Muscle of leg (tissue), 16 donors: ENCODE measurements at places on chromosomes 2 and 18. TPM values are rescaled to one million over a fixed set of nuclear protein-coding genes. Genes with fewer than 3 reads are reported as not detected.

- no peaks in the 10 kb centered on the region for H3K27me3 ChIP-seq
- no peak for DNase-seq
- H3K4me1 ChIP-seq, result peaks cover 13% of the 10 kb centered on the region
- H3K27ac ChIP-seq, result no peak overlapping the region
These were observed 180.7 kb downstream of the NCK2 start for GRCh38 chr2:105925390-105925789.

GRCh38 chr2:29017716-29018435, 36.8 kb downstream of the TOGARAM2 start:
- H3K27ac ChIP-seq, result no peak overlapping the region
- no peaks in the 10 kb centered on the region for H3K27me3 ChIP-seq
- peaks cover 47% of the 10 kb centered on the region for H3K4me1 ChIP-seq
- no peak for DNase-seq
- H3K4me3 ChIP-seq, result no peak overlapping the region

DNA sequence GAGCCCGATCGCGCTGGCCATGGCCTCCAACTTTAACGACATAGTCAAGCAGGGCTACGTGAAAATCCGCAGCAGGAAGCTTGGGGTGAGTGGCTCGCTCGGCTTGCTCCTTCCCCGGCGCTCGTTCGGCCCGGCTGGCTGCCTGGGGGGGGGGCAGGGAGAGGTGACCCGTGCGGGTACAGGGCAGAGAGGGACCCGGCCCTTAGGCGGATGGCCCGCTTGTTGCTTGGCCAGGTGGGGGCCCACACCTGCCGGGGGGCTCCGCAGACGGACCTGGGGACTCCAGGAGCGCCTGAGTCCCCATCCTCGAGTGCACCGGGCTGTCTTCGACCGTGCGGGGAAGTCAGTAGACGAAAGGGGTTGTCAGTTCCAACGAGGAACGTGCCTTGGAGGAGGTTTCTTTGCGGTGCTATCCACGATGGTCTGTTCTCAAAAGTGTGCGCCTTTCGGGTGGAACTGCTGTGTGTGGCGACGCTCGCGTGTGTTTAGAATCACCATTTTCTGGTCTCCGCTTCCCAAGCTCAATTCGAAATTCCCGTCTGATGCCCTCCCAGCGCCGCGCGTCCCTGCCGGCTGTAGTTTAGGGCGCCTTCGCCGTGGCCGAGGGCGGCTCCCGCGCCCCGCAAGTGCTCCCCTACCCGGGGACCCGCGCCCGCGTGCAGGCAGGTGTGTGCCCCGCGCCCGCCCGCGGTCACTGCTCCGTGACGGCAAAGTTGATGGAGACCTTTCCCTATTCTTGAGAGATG, 711 bp downstream of the DOK6 start:
- H3K36me3 ChIP-seq, result no peaks in the 10 kb centered on the region
- H3K27me3 ChIP-seq, result peaks cover 20% of the 10 kb centered on the region
- H3K4me3 ChIP-seq, result peak overlapping the region; percentile 70
- H3K4me1 ChIP-seq, result peaks cover 14% of the 10 kb centered on the region
- peak; percentile 45 for DNase-seq
- peak overlapping the region; percentile 56 for H3K27ac ChIP-seq

DNA sequence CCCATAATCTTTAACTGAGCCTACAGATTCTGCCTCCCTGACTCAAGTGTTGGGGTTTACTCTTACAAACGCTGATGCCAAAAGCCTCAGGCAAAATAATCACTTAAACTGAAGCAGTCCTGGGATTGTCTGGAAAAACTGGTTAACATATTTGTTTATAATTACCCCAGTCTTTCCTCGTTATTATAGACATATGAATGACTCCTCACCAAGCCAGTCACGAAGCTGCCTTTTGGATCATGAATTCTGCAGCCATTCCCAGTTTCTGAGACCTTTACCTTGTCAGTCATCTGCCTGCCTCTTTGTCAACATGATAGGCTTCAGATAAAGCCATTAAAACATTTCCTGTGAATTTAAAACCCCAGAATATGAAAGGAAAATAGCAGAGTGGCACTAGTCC, 46.4 kb downstream of the MREG start:
- no peak overlapping the region for H3K27ac ChIP-seq
- no peak for DNase-seq
- peaks cover 3% of the 10 kb centered on the region for H3K4me1 ChIP-seq
- H3K36me3 ChIP-seq, result no peaks in the 10 kb centered on the region
- no peak overlapping the region for H3K4me3 ChIP-seq
- H3K27me3 ChIP-seq, result no peaks in the 10 kb centered on the region

- no peaks in the 10 kb centered on the region for H3K36me3 ChIP-seq
- no peaks in the 10 kb centered on the region for H3K4me1 ChIP-seq
- H3K27ac ChIP-seq, result no peak overlapping the region
- DNase-seq, result no peak
- no peak overlapping the region for H3K4me3 ChIP-seq
These were observed 124.5 kb upstream of the BARD1 start for GRCh38 chr2:214934006-214934405.

DNA sequence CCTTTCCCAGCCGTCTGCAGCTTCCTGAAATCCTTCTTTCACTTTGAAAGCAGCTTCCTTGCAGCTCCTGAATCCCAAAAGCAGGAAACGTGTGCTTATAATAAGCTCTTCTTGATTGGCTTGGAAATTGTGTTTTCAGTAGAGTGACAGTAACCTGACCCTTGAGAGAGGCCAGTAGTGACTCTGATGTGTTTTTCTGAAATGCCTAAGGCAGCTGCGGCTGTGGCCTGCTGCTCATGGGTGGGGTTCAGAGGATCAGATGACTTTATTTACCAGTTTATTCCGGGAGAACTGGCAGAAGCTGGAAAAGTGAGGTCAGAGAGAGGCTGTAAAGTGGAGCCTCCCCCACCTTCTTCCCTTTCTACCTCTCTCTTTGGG, 31.9 kb upstream of the RPIA start:
- H3K27ac ChIP-seq, result peak overlapping the region; percentile 88
- DNase-seq, result peak; percentile 84
- H3K27me3 ChIP-seq, result no peaks in the 10 kb centered on the region
- H3K36me3 ChIP-seq, result no peaks in the 10 kb centered on the region

GRCh38 chr18:62106271-62106670, 80.6 kb downstream of the PIGN start:
- H3K4me3 ChIP-seq, result no peak overlapping the region
- no peaks in the 10 kb centered on the region for H3K4me1 ChIP-seq
- no peak overlapping the region for H3K27ac ChIP-seq
- DNase-seq, result no peak
- no peaks in the 10 kb centered on the region for H3K36me3 ChIP-seq

DNA sequence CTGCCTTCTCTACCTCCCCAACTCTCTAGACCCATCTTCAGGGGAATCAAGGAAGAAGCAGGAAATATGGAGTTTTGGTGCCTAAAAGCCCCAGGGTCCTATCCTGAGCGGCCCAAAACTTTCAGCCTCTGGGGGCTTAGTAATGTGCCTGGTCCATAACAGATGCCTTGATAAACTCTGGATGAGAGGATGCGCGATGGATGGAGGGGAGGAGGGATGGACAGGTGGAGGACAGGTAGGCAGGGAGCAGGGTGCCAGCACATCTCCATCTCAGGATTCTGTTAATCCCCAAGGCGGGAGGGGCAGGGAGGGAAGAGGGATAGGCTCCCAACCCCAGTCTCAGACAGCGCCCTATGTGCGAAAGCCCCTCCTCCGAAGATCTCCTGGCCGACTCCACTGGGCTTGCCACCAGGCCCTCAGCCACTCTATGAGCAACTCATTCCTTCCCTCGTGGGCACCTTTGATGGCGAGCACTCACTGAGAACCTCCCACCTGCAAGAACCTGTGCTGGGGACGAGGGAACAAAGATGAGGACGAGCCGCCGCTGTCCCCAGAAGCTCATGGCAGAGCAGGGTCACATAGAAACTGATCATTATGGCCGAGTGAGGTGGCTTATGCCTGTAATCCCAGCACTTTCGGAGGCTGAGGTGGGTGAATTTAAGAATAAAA, 23.1 kb downstream of the HS1BP3 start:
- no peak for DNase-seq
- peaks cover 55% of the 10 kb centered on the region for H3K4me1 ChIP-seq
- peaks cover 22% of the 10 kb centered on the region for H3K36me3 ChIP-seq
- H3K27me3 ChIP-seq, result no peaks in the 10 kb centered on the region
- H3K27ac ChIP-seq, result no peak overlapping the region
- H3K4me3 ChIP-seq, result no peak overlapping the region

- peaks cover 20% of the 10 kb centered on the region for H3K4me1 ChIP-seq
- H3K27me3 ChIP-seq, result no peaks in the 10 kb centered on the region
- no peak overlapping the region for H3K27ac ChIP-seq
- H3K4me3 ChIP-seq, result no peak overlapping the region
- no peaks in the 10 kb centered on the region for H3K36me3 ChIP-seq
These were observed 136.6 kb upstream of the SEC11C start for GRCh38 chr18:59002974-59003594.

- H3K4me1 ChIP-seq, result peaks cover 21% of the 10 kb centered on the region
- H3K4me3 ChIP-seq, result peak overlapping the region; percentile 55
- peak overlapping the region; percentile 56 for H3K27ac ChIP-seq
- DNase-seq, result peak; percentile 86
- H3K27me3 ChIP-seq, result peaks cover 35% of the 10 kb centered on the region
- no peaks in the 10 kb centered on the region for H3K36me3 ChIP-seq
These were observed 1.5 kb upstream of the VSNL1 start for GRCh38 chr2:17538844-17539554.

- no peak overlapping the region for H3K27ac ChIP-seq
- peak overlapping the region; percentile 43 for H3K4me3 ChIP-seq
- H3K4me1 ChIP-seq, result peaks cover 9% of the 10 kb centered on the region
- peak; percentile 77 for DNase-seq
These were observed 141.2 kb upstream of the CTAGE1 start for GRCh38 chr18:22558945-22559385.

DNA sequence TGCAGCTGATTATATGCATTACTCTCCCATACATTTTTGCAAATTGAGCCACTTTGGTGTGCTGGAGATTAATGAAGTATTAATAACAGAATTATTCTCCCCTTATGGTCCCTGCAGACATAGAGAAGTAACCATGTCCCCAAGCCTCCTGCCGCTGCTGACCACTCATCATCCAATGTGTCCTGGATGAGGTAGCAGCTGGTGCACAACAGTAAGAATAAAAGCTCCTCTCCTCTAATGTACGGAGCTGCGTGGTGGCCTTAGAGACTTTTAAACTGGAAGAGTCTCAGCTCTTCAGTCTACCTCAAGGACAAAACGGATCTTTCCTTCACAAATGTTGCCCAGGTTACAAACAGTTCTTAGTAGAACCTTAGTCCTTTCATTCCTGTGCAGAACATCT, 37.7 kb downstream of the TPO start:
- H3K4me3 ChIP-seq, result no peak overlapping the region
- DNase-seq, result no peak
- no peaks in the 10 kb centered on the region for H3K4me1 ChIP-seq
- H3K36me3 ChIP-seq, result no peaks in the 10 kb centered on the region
- H3K27me3 ChIP-seq, result peaks cover 15% of the 10 kb centered on the region

- DNase-seq, result peak; percentile 68
- H3K27me3 ChIP-seq, result no peaks in the 10 kb centered on the region
- peak overlapping the region; percentile 6 for H3K27ac ChIP-seq
- no peak overlapping the region for H3K4me3 ChIP-seq
These were observed 283.6 kb upstream of the TRIB2 start for GRCh38 chr2:12432985-12433625.

DNA sequence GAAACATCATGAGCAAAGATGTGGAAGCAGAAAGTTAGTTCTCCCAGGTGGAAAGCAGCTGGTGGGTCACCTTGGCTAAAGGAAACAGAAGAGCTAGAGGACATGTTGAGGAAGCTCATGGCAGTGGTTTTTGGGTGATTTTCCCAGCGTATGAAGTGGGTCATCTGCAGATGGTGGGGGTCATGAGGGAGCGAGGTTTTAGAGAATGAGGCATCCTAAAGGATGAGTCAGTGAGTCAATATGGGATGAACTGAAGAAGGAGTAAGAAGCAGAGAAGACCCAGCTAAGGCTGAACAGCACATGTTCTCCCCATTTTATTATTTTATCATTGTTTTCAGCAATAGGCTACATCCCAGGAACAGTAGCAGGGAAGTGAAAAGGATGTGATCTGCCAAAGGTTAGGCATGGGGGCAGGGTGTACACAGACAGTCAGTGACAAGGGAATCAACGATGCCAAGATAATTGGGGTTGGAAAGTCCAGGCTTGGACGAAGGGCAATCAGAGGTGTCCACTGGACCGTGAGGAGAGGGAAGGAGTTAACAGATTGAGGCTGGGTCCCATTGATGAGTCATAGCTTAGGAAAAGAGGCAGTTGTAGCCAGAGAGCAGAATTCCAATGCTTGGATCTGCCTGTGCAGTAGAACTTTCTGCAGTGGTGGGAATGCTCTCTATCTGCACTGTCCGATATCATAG, 289.3 kb upstream of the RAB12 start:
- no peak overlapping the region for H3K27ac ChIP-seq
- H3K4me1 ChIP-seq, result no peaks in the 10 kb centered on the region
- H3K36me3 ChIP-seq, result peaks cover 4% of the 10 kb centered on the region
- no peaks in the 10 kb centered on the region for H3K27me3 ChIP-seq
- DNase-seq, result peak; percentile 46

GRCh38 chr2:51410331-51410730, 378.4 kb upstream of the NRXN1 start:
- no peak overlapping the region for H3K27ac ChIP-seq
- no peaks in the 10 kb centered on the region for H3K36me3 ChIP-seq
- no peaks in the 10 kb centered on the region for H3K4me1 ChIP-seq
- H3K27me3 ChIP-seq, result no peaks in the 10 kb centered on the region
- H3K4me3 ChIP-seq, result no peak overlapping the region

DNA sequence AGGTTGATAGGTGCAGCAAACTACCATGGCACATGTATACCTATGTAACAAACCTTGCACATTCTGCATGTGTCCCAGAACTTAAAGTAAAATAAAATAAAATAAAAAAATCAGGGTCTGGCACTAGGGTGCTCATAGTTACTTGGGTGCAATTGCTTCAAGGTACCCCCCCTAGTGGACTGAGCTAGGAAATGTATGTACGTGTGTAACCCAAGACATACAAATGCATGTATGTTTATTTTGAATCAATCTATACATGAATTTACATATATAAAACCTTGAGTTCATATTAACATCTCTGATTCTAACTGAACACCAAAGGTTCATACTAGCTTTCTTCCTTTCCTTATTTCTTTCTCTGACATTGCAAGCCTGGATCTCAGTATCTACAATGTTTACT, 51.5 kb downstream of the USP37 start:
- no peaks in the 10 kb centered on the region for H3K36me3 ChIP-seq
- H3K27ac ChIP-seq, result no peak overlapping the region
- no peak overlapping the region for H3K4me3 ChIP-seq
- DNase-seq, result no peak

DNA sequence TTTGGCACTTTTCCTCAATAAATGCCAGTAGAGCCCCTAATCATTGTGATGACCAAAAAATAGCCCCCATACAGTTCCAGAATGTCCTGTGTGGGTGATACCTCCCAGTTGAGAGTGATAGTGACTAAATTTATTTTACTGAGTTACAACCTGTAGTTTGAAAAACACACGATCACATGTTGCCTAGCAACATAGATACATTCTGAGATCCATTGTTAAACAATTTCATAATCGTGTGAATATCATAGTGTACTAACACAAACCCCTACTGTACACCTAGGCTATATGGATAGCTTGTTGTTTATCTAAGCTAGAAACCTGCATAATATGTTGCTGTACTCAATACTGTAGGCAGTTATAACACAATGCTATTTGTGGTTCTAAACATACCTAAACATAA, 30.6 kb downstream of the KCMF1 start:
- H3K4me1 ChIP-seq, result no peaks in the 10 kb centered on the region
- peaks cover 6% of the 10 kb centered on the region for H3K36me3 ChIP-seq
- H3K27ac ChIP-seq, result no peak overlapping the region
- H3K4me3 ChIP-seq, result no peak overlapping the region
- H3K27me3 ChIP-seq, result no peaks in the 10 kb centered on the region
- DNase-seq, result no peak

The VRK2 gene
- total RNA-seq, result 15.0 TPM

The NMUR1 gene
- total RNA-seq, result 0.18 TPM

The MEP1B gene
- 0.18 TPM for total RNA-seq

The NETO1 gene
- total RNA-seq, result 0.09 TPM

The LRRC30 gene
- 6.5 TPM for total RNA-seq

The PID1 gene
- 27.4 TPM for total RNA-seq

The INPP5D gene
- total RNA-seq, result 4.3 TPM

The REG3G gene
- not detected for total RNA-seq

The ASB18 gene
- 4.7 TPM for total RNA-seq
